ENCODE measurements at places on chromosomes 6 and 20. TPM values are rescaled to one million over a fixed set of nuclear protein-coding genes. Genes with fewer than 3 reads are reported as not detected.

PI3 gene
- 0.27 TPM for polyA plus RNA-seq

SIRPD gene
- polyA plus RNA-seq: not detected

GABRR1 gene
- 1.3 TPM for polyA plus RNA-seq

ADTRP gene
- 2.3 TPM for polyA plus RNA-seq

FAM217A gene
- polyA plus RNA-seq: 1.3 TPM

SEMG1 gene
- polyA plus RNA-seq: not detected

DNA sequence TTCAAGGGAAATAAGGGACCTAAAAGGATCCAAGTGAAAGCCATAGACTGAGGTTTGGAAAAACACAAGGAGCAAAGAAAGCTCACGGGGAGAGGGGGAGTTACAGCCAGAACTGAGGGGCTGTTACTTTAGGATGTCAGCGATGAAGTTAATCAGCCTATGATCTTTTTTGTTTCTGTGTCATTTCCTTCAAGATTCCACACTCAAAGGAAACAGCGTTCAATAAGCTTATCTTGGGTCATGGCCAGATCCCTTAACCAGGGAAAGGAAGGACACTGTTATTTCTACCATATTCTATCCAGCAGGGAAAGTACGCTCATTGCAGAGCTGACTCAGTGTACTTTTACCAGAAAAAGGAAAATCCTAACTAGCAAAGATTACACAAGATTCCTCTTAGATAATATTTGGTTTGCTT, 132.8 kb downstream of the PFDN4 start:
- DNase-seq: no peak

DNA sequence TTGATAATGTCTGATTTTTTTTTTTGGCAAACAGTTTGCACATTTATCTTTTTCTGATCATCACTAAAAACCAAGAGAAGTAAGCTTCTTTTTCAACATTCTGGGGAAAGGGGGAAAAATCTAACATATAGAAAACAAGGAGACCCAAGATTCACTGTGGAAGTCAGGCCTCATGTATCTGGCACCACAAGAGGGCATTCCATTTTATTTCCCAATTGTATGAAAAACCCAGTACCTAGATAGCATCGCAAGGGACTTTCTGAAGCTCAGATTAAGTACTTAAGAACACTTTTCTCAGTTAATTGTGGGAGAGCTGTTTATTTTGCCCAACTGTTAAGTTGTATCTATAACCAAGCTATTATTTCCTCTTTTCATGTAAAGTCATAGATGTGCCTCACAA, 152.9 kb downstream of the KLHL32 start:
- DNase-seq: no peak

DNA sequence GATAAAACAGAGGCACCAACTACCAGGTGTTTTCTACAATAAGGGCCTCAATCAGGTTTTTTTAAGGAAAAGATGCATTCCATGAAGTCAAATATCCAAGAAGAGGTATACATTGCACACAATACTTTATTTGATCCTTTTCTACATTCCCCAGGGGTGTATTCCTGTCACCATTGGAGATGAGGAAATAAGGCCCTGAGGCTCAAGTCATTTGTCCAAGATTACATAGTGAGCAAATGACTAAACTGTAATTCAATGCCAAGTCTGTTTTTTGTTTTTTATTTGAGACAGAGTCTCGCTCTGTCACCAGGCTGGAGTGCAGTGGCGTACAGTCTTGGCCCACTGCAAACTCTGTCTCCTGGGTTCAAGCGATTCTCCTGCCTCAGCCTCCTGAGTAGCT, 69.2 kb upstream of the CDYL start:
- DNase-seq: no peak

GRCh38 chr6:74222768-74223333, 526.8 kb downstream of the CD109 start:
- DNase-seq: no peak

DNA sequence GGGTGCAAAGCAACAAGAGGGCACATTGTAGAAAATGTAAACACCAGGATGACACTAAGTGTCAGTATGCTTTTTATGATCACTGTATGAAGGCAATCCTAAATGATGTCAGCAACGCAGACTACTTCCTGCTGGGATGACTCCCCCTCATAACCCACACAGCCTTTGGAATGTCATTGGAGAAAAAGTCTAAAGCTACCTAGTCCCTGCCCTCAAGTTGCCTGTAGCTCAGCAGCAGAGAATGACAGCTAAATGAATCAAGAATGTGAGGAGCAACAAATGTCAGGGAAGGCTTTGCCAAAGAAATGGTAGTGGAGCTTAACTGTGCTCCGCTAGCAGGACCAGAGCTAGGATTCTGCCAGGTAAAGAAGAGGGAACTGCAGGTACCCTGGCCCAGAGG, 555.6 kb downstream of the CD83 start:
- DNase-seq: no peak

DNA sequence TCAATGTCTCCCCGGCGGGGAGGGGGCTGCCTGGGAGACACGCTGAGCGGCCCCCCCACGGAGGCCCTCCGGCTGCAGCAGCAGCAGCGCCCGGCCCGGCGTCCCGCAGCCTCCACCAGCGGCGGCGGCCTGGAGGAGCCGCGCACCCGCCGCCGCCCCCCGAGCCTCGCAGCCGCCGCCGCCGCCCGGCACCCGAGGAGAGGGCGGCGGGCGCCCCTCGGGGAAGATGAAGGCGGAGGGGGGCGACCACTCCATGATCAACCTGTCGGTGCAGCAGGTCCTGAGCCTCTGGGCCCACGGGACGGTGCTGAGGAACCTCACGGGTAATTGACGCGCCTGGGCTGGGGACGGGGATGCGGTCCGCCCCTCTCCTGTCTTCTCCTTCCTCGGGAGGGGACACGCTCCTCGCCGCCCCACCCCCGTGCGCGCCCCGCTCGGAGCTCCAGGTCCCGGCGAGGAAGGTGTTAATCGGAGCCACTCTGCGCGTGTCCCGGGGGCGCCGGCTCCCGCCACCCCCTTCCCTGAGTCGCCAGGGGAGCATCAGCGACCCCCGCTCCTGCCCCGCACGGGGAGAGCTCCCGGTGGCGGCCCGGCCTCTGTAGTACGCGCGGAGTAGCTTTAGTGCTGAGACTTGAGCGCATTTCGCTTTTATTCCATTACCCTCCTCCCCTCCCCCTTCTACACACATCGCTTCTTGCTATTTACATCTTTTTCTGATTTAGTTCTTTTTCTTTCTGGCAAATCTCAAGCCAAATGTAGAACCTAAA, 686 bp downstream of the TMEM170B start:
- DNase-seq: peak; percentile 36

DNA sequence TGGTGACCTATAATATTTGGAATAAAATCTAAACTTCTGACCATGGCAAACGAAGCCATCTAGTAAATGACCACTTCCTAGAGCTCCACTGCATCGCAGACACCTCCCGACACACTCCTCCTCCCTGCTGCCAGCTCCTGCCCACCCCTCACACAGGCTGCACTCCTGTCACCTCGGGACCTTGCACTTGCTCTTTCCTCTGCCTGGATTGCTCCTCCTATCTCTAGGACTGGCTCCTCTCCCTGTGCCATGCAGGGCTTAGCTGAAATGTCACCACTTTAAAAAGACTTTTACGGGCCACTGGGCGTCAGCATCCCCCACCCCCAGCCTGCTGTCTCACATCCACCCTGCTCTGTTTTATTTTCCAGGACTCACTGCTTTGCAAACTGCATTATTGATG, 87.6 kb upstream of the MC3R start:
- no peak for DNase-seq

DNA sequence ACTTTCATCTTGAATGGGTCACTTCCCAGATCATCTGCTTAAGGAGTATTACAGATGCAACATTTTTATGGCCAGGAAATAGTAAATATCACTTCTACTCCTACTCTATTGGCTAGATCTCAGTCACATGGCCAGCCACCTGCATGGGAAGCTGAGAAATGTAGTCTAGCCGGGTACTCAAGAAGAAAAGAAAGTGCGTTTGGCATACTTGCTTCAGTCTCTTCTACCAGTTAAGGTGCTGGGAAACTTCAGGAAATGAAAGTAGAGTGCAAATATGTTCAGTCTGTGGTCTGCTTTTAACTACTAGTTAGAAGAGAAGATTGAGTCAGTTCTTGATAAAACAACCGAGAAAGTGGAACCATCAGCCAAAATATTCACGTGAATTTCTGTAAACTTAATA, 129.2 kb downstream of the PDSS2 start:
- peak; percentile 4 for DNase-seq

GRCh38 chr6:165880686-165881085, 217.6 kb upstream of the PDE10A start:
- no peak for DNase-seq

- no peak for DNase-seq
These were observed 25.5 kb downstream of the AMD1 start for GRCh38 chr6:110900028-110900598.

DNA sequence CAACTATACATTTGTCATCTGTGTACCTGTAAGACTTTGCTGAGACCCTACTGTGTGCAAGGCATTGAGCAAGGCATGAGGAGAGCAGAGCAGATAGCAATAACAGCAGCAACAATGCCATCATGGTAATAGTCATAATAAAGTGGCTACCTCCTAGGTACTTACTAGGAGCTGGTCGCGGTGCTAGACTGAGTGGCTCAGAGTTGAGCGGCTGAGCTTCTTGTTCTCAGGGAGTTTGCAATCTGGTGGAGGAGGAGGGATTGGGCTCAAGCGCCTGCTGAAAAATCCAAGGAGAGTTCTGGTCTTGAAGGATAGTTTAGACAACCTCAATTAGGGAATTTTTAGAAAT, 25.3 kb upstream of the CCDC167 start:
- no peak for DNase-seq

GRCh38 chr6:88866856-88867255, 96.6 kb downstream of the RNGTT start:
- no peak for DNase-seq

DNA sequence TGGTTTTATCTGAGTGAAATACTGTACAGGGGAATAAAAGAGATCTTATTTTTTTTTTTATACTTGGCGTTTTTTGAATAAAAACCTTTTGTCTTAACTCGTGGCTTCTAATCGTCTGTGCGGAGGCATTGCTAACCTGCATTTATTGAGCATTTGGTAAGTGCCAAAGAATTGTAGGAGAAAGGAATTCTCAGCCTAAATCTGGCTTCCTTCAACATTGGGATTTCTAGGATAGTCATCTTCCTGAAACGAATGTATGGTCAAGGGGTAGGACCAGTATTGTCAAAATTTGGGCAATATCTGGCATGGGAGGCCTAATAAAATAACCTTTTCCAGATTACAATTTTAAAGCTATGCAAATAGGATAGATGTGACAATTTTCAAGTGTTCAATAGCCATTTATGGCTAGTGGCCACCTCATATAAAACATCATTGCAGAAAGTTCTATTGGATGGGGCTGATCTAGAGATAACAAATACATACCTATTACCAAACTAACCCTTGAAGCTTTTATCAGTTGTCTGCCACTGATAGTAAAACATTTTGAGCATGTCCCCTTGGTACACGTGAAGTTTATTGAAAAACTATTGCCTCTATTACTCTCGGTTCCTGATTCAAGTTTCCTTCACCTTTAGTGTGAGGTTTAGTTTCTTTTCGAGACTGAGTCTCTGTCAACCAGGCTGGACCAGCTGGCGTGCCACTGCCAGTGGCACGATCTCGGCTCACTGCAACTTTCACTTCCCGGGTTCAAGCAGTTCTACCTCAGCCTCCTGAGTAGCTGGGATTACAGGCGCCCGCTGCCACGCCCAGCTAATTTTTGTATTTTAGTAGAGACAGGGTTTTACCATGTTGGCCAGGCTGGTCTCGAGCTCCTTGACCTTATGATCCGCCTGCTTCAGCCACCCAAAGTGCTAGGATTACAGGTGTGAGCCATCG, 5.6 kb downstream of the PIM1 start:
- no peak for DNase-seq

DNA sequence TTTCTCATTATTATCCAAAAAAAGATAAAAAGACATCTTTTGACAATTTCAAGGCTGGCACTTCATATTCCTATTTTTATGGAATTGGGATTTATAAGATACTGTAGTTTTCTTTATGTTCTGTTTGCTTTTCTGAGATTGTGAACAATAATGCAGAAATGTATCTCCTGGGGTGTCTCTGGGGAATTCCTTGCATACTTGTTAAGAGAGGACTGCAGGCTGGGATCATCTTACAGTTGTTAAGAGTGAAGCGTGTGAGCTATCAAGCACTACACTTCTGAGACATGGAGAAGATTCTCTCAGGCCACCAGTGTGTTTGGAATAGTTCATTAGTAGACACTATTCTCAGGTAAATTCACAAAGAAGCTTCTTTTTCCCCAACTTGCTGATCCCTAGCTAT, 963.3 kb upstream of the GJE1 start:
- no peak for DNase-seq

DNA sequence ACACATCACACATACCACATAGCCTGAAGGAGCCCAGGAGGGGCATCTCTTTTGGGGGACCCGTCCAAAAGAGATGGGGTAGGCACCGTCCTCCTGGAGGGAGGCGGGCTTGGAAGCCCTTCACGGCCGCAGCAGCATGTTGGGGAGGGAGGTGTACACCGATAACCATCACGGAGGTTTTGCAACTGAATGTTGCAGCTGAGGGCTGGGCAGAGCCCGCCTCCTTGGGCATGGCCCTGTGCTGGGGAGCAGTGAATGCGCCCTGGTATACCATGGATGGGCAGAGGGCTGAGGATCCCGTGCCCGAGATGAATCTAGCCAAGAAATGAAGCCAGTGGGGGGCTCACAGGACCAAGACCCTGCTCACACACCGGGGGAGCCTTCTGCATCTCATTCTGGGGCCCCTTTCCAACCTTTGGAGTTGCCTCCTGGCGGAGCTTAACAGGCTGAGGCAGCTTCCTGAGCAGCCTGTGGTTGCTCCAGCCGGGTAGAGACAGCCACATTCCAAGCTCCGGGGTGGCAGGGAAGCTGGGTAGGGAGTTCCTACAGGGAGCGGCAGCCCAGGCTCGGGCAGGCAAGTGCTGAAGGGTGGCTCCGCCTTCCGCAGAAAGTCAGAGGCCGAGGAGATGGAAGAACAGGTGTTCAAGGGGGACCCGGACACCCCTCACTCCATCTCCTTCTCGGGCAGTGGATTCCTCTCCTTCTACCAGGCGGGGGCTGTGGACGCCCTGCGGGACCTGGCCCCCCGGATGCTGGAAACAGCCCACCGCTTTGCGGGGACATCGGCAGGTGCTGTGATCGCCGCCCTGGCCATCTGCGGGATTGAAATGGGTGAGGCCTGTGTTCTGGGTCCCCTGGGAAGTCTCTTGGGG, at the start of gene PNPLA1:
Gene PNPLA1, plus strand, starts transcription at position 227 of the 872 bp plus-strand sequence. Its CDS starts 400 bp downstream, at position 627.
- no peak for DNase-seq

All from left renal cortex interstitium (tissue), 4 donors.